HFF-Myc (cell line): ENCODE measurements at places on chromosomes 2 and 18.

GRCh38 chr18:79191956-79192355, 122.8 kb downstream of the ATP9B start:
- no peak for DNase-seq

DNA sequence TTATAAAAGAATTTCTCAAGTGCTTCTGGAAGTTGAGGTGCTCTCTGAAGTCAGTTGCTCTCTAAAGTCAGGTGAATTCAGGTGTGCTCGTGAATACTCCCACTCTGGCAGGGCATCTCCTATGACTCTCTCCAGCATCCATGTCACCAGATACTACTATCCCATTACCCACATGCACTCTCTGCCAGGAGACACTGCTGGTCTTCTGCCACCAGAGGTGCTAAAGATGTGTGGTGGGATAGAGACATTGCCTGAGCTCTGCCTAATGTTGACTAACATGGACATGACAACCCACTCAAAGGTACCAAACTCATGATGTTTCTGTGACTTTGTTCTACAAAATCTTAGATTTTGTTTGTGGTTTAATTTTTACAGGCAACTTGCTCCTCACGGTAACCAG, 106.4 kb upstream of the HNRNPA3 start:
- no peak for DNase-seq

DNA sequence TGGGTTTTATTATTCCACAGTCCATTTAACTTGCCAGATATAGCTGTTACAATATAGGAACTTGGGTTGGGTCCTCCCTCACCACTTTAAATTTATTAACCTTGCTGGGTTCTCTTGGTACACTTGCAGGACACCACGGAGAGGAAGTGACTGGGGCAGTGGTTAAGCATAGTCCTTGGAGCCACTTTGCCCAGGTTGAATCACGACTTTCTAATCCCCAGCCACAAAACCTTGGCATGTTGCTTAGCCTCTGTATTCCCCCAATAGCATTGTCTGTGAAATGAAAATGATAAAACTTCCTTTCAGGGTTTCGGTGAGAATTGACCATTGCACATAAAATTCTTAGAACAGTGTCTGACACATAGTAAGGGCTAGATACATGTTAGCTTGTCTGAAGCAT, 221.2 kb downstream of the IRS1 start:
- no peak for DNase-seq

DNA sequence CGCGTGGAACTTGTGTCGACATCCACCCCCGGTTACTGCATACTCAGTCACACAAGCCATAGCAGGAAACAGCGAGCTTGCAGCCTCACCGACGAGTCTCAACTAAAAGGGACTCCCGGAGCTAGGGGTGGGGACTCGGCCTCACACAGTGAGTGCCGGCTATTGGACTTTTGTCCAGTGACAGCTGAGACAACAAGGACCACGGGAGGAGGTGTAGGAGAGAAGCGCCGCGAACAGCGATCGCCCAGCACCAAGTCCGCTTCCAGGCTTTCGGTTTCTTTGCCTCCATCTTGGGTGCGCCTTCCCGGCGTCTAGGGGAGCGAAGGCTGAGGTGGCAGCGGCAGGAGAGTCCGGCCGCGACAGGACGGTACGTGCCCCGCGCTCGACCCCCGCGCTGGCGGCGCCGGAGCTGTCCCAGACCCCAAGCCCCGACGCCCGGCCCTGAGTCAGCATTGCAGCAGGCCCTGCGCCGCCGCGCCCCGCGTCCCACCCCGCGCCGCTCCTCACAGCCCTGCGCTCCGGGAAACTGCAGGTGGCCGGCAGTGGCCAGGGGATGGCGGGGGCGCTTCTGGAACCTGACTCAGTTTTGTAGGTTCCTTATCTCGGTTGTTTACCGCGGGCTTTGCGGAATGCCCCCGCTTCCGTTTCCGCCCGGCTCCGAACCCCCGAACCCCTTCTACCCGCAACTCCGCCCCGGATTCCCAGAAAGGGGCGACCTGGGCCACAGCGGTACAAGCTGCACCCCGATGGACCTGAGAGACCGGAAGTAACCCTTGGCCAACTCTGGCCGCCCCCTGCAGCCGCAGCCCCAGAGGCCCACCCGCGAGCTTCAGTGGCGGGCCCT, at the start of gene CFLAR:
TSS of gene CFLAR (plus strand) at position 50 of the 844 bp plus-strand sequence. CDS start 13,702 bp downstream, outside the sequence.
- no peak for DNase-seq

- no peak for DNase-seq
These were observed 748 bp downstream of the FMNL2 start for GRCh38 chr2:152335726-152336118.

DNA sequence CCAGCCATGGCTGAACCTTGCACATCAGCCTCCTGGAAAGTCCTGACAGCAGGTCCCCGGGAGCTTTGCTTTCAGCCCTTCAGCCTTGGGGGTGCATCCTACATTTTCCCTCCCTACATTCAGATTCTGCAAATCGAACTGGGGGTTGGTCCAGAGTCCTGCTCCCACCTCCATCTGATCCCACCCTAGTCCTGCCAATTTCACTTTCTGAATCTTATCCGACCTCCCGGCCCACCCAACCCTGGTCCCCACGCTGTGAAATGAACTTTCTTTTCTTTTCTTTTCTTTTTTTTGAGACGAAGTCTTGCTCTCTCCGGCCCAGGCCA, 47.8 kb upstream of the ODC1 start:
- no peak for DNase-seq

DNA sequence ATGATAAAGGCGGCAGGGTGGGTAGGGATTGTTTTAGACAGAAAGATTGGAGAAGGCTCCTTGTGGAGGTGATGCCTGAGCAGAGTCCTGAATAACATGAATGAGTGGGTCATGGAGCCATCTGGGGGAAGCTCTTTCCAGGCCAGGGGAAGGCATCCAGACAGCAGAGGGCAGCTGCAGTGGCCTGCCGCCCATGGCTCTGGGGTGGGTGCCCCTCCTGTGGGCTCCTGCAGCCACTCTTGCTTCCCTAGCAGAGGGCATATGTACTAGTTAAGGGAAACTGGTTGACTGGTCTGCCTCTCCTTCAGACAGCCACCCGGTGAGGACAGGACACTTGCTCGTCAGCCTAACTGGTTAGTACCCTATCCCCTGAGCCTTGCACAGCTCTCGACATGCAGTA, 46.5 kb upstream of the SLC1A4 start:
- DNase-seq = no peak

- no peak for DNase-seq
These were observed 423.3 kb downstream of the LPIN1 start for GRCh38 chr2:12169721-12170120.

DNA sequence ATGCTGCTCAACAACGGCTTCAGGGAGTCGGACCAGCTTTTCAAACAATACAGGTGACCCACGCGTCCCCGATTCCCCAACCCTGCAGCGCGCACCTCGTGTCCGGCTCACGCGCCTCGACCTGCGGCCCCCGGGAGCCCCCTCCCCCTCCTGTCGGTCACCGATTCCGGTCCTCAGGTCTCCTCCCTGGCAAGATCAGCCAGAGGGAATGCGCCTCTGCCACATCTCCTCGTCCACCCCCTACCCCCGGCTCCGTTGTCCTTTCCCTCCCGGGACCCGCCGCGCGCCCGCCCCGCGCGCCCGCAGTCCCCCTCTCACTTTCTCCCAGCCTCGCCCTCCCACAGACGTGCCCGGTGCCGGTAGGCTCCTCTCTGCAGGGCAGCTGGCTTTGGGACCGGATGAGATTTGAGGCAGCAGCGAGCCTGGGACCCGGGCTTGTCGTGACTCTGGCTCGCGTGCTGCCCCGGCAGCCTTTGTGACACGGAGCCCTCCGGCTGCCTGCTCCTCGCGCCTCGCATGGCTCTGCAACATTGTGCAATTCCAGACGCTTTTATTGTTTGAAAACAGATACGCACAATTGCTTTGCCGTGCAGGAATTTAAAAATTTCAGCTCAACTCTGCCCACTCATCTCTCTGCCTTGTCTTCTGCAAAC, 558 bp downstream of the TTC39C start:
- DNase-seq = no peak
